T-helper 17 cell (primary cell): ENCODE measurements at places on chromosomes 1 and 21. TPM values are rescaled to one million over a fixed set of nuclear protein-coding genes. Genes with fewer than 3 reads are reported as not detected.

The NES gene
- not detected for total RNA-seq

The PADI2 gene
- 0.57 TPM for total RNA-seq

The CYP4A11 gene
- total RNA-seq: not detected

The RXFP4 gene
- total RNA-seq: not detected
